NCI-H2081 treated with DMSO at 0.1 percent for 48 hours (cell line): ENCODE measurements at places on chromosomes 2 and 18.

GRCh38 chr2:210662560-210662959 lies 106.2 kb downstream of the CPS1 start:
- no peak for DNase-seq

GRCh38 chr2:217886720-217887309 lies 116.0 kb downstream of the TNS1 start:
- DNase-seq: no peak

GRCh38 chr2:188196343-188197008 lies 95.2 kb upstream of the GULP1 start:
- no peak for DNase-seq

DNA sequence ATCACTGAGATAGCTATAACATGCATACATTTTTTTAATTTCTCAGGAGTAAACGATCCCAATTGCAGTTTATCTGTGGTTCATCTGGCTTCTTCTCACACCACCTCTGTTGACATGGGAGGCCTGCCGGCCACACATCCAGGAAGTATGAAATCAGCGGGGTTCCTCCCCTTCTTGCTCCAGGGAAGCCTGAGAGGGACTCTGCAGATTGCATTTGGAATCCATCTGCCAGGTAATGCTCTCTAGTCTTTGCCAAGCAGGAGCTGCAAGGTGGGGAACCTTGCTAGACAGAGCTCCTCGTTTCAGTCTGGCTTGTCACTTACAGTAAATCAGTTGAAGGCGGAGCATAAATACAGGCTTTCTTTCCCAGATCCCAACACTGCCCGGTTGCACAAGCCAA lies 49.9 kb downstream of the SOX11 start:
- no peak for DNase-seq

GRCh38 chr2:5978131-5978751 lies 286.1 kb downstream of the SOX11 start:
- DNase-seq: no peak

DNA sequence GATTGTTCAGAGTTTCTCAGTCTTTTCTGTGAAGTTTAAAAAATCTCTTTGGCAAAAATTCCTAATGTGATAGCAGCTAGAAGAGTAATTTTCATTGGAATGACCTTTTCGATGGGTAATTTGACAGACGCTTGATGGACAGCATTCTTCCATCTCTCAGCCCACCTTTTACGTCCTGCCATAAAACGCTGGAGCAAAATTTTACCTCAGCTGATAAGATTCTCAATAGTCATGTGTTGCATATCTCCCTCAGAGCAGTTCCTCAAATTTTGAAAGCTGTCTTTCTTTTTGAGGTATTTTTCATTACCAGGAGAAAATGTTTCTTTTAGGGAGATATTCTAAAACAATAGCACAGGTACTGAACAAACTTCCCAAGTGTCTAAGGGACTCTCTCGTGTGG lies 441.4 kb downstream of the PARD3B start:
- DNase-seq: no peak

DNA sequence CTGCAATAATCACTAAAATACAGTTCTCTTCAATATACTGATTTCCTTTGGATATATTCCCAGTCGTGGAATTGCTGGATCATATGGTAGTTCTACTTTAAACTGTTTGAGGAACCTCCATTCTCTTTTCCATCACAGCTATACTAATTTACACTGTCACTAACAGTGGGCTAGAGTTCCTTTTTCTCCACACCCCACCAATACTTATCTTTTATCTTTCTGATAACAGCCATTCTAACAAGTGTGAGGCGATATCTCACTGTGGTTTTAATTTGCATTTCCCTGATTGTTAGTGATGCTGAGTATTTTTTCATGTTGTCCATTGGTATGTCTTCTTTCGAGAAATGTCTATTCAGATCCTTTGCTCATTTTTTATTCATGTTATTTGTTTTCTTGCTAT lies 68.4 kb downstream of the CERKL start:
- DNase-seq: no peak

DNA sequence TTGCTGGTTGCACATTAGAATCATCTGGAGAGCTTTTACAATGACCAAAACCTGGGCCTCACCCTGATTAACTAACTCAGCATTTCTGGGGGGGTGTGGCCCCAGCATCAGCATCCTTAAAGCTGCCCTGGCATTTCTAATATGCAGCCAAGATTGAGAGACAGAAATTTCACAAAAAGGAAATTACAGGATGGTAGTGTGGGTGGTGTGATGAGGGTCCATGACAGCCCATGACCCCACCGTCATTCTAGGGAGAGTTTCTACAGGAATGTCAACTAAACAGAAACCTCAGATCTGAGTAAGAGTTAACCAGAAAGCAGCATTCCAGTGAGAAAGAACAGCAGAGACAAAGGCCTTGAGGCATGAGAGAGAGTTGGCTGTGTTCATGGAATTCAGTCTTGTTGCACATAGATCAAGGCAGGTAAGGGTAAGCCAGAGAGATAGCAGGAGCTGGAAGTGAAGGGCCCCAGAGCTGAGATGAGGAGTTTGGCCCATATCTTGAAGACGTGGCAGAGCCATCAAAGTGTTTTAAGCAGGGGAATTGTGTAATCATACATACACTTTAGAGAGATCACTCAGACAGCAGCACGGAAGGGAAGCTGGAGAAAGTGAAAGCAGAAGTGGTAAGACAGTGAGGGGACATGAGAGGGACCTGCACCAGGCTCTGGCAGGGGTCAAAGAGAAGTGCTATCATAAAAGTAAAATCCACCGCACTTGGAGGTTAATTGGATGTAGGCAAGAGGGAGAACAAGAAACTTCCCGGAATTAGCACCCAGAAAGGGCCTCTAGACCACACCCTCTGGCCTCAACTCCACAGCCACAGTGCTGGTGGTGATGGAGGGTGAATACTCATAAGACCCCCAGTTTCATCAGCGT lies 7.8 kb upstream of the TRABD2A start:
- DNase-seq: no peak

GRCh38 chr2:62266433-62267038 lies 70.6 kb downstream of the B3GNT2 start:
- no peak for DNase-seq

DNA sequence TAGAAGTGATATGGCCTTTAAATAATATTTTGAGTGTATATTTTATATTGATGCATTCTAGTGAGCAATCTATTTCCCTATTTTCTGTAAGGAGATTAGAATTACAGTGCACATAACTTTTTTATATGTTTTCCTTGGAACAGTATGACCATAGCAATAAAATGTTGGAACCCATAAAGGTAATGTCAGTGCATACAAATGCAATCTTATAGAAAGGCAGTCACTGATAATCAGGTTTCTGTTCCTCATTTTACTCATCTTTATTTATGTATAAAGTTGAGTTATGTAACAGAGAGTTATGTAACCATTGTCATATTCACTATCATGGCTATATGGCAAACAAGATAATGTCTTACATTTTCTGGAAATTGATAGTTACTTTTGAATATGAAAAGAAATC lies 179.9 kb upstream of the NETO1 start:
- no peak for DNase-seq

DNA sequence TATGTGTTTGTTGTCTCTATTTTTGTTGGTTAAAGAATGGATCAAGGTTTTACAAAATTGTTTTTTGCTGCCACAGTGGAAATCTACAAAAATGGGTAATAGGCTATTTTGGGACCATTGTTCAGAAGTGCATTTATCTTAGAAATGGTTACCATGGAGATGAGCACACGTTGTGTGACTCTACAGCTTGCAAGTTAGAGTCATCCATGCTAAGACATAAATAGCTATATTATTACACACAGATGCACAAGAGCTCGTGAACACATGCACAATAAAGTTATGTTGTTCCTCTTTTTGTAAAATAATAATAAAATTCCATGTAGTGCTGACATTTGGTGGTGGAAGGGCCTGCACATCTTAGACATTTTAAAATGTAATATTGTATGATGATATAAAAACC lies 15.5 kb upstream of the DUSP19 start:
- no peak for DNase-seq

- no peak for DNase-seq
Observed at GRCh38 chr18:34729264-34729663, 19.2 kb downstream of the DTNA start.

- no peak for DNase-seq
Observed at GRCh38 chr2:104769096-104769495, 84.8 kb upstream of the POU3F3 start.

GRCh38 chr2:8680822-8681760 lies 765 bp upstream of the ID2 start:
- DNase-seq: peak; percentile 53

DNA sequence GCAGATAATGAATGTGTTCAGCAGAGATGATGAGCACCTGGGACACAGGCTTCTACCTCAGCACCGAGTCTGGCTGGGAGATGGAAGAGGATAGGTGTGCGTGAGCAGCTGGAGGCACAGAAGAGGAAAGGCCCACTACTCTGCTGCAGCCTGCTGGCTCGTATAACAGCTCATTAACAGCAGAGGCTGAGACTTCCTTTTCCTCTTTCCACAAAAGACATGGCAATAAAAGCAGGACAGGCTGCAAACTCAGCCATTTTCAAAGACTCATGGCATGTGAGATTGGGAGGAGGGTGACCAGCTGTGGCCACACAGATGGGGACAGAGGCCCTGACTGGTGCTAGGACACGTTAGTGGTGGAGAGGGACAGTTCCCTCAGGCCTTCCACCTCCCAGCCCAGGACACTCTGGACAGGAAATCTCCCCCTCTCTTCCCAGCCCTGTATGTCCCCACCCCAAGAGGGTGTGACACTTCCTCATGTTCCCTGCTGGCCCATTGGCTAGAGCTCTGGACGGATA lies 60.3 kb downstream of the CACNB4 start:
- peak; percentile 6 for DNase-seq

- DNase-seq: peak; percentile 70
Observed at GRCh38 chr18:46946656-46947282, 29.4 kb downstream of the KATNAL2 start.

GRCh38 chr2:164090533-164090932 lies 354.7 kb upstream of the FIGN start:
- DNase-seq: no peak

DNA sequence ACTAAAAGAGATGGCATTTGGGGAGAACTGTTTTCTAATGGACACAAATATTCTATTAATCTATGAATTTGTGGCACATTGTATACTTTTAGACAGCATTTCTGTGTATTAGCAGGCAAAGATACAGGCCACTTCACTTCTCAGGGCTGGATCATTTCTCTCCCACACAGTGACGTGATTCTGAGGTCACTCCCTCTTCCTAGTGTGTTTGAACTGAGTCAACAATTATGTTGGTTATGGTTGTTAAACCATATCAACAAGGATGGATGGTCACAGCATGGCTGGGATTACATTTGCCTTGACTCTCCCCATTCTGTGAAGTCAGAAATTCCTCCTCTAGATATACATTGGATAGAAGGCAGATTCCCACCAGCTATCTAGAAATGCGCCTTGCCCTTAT lies 11.6 kb downstream of the NOSTRIN start:
- no peak for DNase-seq

GRCh38 chr18:49161627-49162026 lies 210.9 kb upstream of the SMAD7 start:
- DNase-seq: no peak

- no peak for DNase-seq
Observed at GRCh38 chr2:124316881-124317605, 292.0 kb downstream of the CNTNAP5 start.

GRCh38 chr2:101023327-101024107 lies 21.4 kb downstream of the RPL31 start:
- DNase-seq: no peak

DNA sequence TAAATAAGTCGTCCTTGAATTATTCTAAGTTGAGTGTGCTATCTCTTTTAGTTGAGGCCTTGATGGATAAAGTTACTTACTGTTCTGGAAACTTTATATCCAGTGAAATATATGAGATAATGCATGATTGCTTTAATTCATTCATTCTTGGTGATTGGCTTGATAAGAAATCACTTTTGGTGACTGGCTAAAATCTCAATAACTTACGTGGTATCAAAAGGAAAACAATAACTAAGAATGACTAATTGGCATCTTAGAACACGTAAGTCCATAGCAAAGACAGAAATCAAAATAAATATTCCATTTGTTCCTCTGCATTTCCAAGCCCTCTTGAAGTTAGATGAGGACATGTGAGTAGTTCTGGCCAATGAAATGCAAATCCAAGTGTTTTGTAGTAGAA lies 251.6 kb downstream of the NUP35 start:
- DNase-seq: no peak

DNA sequence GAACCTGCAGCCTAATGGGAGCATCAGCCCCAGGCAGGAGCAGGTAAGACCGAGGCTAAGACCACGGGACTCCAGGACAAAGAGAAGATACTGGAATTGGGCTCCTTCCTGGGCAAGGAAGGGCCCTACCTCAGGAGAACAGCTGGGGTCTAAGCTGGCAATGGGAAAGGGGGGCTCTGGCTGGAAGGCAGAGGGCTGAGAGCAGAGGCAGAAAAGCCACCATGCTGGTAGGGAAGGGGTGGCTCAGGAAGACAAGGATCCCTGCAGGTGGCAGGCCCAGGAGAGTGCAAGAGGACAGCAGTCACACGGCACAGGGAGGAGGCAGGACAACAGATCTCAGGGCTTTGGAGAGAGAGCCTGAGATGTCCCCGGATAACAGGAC lies 203.5 kb downstream of the NDUFA10 start:
- no peak for DNase-seq

DNA sequence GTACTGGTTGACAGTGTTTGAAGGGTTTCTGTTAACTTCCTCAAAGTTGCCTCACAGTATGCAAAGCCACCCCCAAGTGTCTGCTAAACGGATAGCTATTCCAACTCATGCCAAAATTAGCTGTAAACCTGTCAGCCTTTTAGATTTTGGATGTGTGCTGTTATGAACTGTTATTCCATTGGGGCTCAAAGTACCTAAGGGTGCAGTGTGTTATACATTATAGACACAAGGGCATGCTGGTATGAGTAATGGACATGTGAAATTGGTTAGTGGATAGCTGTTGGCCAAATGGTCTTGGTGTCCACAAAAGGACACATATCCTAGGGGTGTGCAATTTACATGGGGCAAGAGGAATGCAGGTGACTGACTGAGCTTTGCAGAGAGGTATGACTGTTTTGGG lies 33.7 kb upstream of the CCBE1 start:
- DNase-seq: no peak

GRCh38 chr2:120747281-120747680 lies 11.6 kb downstream of the GLI2 start:
- no peak for DNase-seq

DNA sequence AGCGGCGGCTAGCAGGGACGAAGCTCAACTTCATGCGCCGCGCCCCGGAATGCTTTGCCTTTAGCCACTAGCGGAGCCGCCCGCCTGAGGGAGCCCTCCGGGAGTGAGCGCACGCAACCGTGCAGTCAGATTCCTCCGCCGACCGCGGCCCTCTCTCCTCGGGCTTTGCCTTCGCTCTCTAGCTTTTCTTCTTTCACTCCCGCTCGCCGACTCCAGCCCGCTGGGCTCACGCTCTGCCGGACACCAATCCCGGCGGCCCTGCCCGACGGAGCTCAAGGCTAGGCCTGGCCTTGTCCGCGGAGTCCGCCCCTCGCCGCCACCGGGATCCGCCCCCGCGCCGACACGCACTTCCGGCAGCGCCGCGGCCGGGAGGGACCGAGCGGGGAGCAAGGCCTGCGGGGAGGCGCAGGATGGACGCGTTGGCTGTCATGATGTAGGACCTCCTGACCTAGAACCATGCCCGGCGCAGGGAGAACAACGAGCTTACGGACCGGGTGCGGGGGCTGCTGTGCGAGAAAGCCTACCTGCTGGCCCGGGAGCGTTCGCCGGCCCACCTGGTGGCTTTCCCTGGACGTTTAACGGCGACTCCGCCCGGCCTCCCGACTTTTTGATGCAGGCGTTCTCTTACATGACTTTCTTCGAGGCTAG lies 40.8 kb upstream of the AKAIN1 start:
- peak; percentile 71 for DNase-seq

- no peak for DNase-seq
Observed at GRCh38 chr2:201904538-201905420, 98.4 kb downstream of the CDK15 start.
